Nasal cavity respiratory epithelium epithelial cell of viscerocranial mucosa (primary cell): ENCODE measurements at places on chromosomes 12 and 14. TPM values are rescaled to one million over a fixed set of nuclear protein-coding genes. Genes with fewer than 3 reads are reported as not detected.

MAP3K9 gene
- 12.6 and 29.6 TPM in 2 replicates for total RNA-seq

GLT8D2 gene
- 1.6 and 2.1 TPM in 2 replicates for total RNA-seq

TSPAN11 gene
- 0.07 TPM in 1 of 2 replicates, not detected in the other for total RNA-seq

CLEC4A gene
- total RNA-seq: under 0.01 TPM in 1 of 2 replicates, not detected in the other

VWF gene
- 0.34 and 1.00 TPM in 2 replicates for total RNA-seq

MANSC4 gene
- total RNA-seq: not detected in 2 replicates

PTPRQ gene
- total RNA-seq: 0.14 TPM in 1 of 2 replicates, not detected in the other

DLK1 gene
- total RNA-seq: not detected in 2 replicates

MYBPC1 gene
- not detected in 2 replicates for total RNA-seq

GOLGA3 gene
- total RNA-seq: 130 and 150 TPM in 2 replicates

ARID4A gene
- total RNA-seq: 3.8 and 9.5 TPM in 2 replicates

CLEC6A gene
- total RNA-seq: not detected in 2 replicates

APOLD1 gene
- total RNA-seq: 2.1 and 4.1 TPM in 2 replicates

B4GALNT3 gene
- 4.7 and 22.9 TPM in 2 replicates for total RNA-seq

FAIM2 gene
- total RNA-seq: under 0.01 TPM in 1 of 2 replicates, not detected in the other

MSRB3 gene
- 2.7 and 4.8 TPM in 2 replicates for total RNA-seq

SLC5A8 gene
- total RNA-seq: not detected in 2 replicates

KCNMB4 gene
- 0.68 and 1.9 TPM in 2 replicates for total RNA-seq

GSG1 gene
- total RNA-seq: not detected in 2 replicates

HOXC10 gene
- total RNA-seq: not detected in 2 replicates

MYH6 gene
- total RNA-seq: not detected in 2 replicates

KCNK13 gene
- total RNA-seq: under 0.01 TPM in 1 of 2 replicates, not detected in the other

CLECL1 gene
- total RNA-seq: not detected in 2 replicates

KITLG gene
- 53.8 and 76.2 TPM in 2 replicates for total RNA-seq

CAPZA3 gene
- total RNA-seq: not detected in 2 replicates

FGF23 gene
- not detected in 2 replicates for total RNA-seq

RGS6 gene
- total RNA-seq: not detected in 2 replicates

GPR135 gene
- 0.34 and 1.6 TPM in 2 replicates for total RNA-seq

TOMM20L gene
- total RNA-seq: not detected in 2 replicates

CFL2 gene
- 14.1 and 21.2 TPM in 2 replicates for total RNA-seq

COX8C gene
- not detected in 2 replicates for total RNA-seq

CCDC177 gene
- total RNA-seq: not detected in 2 replicates

FANCM gene
- 3.1 and 3.7 TPM in 2 replicates for total RNA-seq

CD4 gene
- 0.21 TPM in 1 of 2 replicates, not detected in the other for total RNA-seq

RND1 gene
- 0.78 and 4.1 TPM in 2 replicates for total RNA-seq

TDRD9 gene
- total RNA-seq: under 0.01 and 0.14 TPM in 2 replicates
